ENCODE measurements at places on chromosomes 16 and 17.

- no peak for DNase-seq
Measured at GRCh38 chr17:49822829-49823228, 25.0 kb downstream of the TAC4 start.

- peak; percentile 35 for DNase-seq
Measured at GRCh38 chr17:50072130-50072529, 16.2 kb downstream of the ITGA3 start.

GRCh38 chr16:56401482-56401881 lies 23.9 kb downstream of the AMFR start:
- peak; percentile 30 for DNase-seq

- DNase-seq = no peak
Measured at GRCh38 chr17:67074781-67075180, 30.4 kb downstream of the CACNG1 start.

DNA sequence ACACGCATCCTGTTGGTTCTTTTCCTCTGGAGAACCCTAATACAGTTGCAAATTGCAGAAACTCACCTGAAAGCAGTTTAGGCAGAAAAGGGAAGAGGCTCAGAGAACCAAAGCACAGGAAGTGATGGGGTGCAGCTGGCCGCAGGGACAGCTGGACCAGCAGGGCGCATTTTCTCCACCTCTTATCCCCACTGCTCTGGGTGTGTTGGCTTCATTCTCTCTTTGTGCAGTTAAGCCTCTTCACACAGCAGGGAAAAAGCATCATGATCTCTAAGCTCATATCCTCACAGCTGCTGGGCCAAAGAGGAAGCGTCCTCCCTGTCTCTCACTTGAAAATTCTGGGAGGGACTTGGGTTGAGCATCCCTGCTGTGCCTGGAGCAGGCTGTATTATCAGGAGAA lies 20.0 kb upstream of the LRRC75A start:
- peak; percentile 44 for DNase-seq
